ENCODE measurements at places on chromosomes 7 and 10. TPM values are rescaled to one million over a fixed set of nuclear protein-coding genes. Genes with fewer than 3 reads are reported as not detected.

Gene POLR2J2
- 6.1 TPM for total RNA-seq

Gene EPO
- total RNA-seq, result not detected

Gene HOXA10
- total RNA-seq, result 0.08 TPM

Gene IFT22
- total RNA-seq, result 8.3 TPM

Gene PDE6C
- not detected for total RNA-seq

Gene MSMB
- total RNA-seq, result not detected

Gene FAM131B
- total RNA-seq, result 0.50 TPM

Gene CRTAC1
- not detected for total RNA-seq

Gene NAT16
- total RNA-seq, result not detected

Gene PNLIPRP3
- not detected for total RNA-seq

Gene TRPV5
- total RNA-seq, result not detected

Gene SFRP5
- total RNA-seq, result 0.13 TPM

Gene SCART1
- 1.8 TPM for total RNA-seq

Gene SLC13A4
- total RNA-seq, result not detected

Gene EPDR1
- 5.2 TPM for total RNA-seq

Gene GHRHR
- total RNA-seq, result not detected

Gene TMEM225B
- total RNA-seq, result 0.38 TPM

Gene FEZF1
- not detected for total RNA-seq

Gene GNGT1
- not detected for total RNA-seq

Gene SPRN
- total RNA-seq, result not detected

Gene ANKRD2
- not detected for total RNA-seq

Gene LRIT2
- total RNA-seq, result not detected

Gene PNLIP
- total RNA-seq, result 0.87 TPM

Gene NXPH1
- not detected for total RNA-seq

Gene OGDH
- total RNA-seq, result 83.0 TPM

Gene PSPH
- 15.9 TPM for total RNA-seq

Gene VWDE
- total RNA-seq, result 0.25 TPM

Gene SEC31B
- 7.6 TPM for total RNA-seq

Gene IMPDH1
- 88.4 TPM for total RNA-seq

Gene MICALL2
- 2.7 TPM for total RNA-seq

Gene COL28A1
- 0.08 TPM for total RNA-seq

Gene IKZF1
- 168 TPM for total RNA-seq

Gene ERV3-1
- total RNA-seq, result 4.6 TPM

Gene VENTX
- total RNA-seq, result not detected

Gene NPSR1
- not detected for total RNA-seq

Gene ADARB2
- total RNA-seq, result not detected

Gene HOXA5
- total RNA-seq, result not detected

Gene POLL
- total RNA-seq, result 23.3 TPM

Gene HOXA1
- total RNA-seq, result 0.28 TPM

Gene SNX10
- total RNA-seq, result 18.9 TPM

Gene CALN1
- total RNA-seq, result 0.30 TPM

Data from activated T-cell treated with anti-CD3 and anti-CD28 coated beads, Interleukin-2, amount 50 U/mL, for 4 hours (primary cell).